ENCODE measurements at places on chromosomes 5 and 9.

DNA sequence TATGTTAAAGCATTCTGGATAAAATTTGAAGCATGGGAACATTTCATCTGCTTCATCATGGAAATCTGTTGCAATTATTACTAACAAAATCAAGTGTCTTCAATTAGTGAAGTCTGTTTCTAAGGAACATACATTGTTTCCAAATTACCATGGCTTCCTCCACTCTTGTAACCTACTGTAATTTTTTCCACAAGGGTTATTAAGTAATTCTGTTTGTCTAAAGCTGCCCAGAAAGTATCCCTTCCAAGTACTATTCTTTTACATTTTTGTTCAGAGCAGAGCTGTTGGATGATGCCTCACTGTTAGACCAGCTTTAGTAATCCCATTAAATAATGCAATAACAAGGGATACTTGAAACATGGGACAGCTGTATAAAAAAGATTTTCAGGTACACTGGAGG lies 483.5 kb upstream of the CD180 start:
- no peak for DNase-seq

GRCh38 chr5:77087484-77088261 lies 588 bp upstream of the ZBED3 start:
- no peak for DNase-seq

DNA sequence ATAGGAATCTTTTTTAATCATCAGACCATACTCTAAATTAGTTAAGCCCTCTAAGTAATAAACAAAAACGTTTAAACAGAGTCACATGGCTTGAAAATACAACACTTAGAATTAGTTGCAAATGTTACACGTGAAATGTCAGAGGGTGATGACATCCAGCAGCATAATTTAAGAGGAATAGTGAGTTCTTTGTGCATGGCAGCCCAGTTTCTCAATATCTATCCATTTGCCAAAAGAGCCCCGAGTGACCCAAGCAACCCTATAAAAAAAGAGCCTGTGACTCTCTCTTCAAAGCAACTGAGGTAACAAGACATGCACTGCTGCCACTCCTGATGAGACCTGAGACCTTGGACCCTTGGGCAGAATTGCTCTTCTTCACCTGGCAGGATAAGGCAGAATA lies 96.9 kb upstream of the RASA1 start:
- DNase-seq: no peak

- no peak for DNase-seq
Measured at GRCh38 chr5:63121471-63121870, 542.9 kb downstream of the LRRC70 start.

- no peak for DNase-seq
Measured at GRCh38 chr9:95088421-95089161, 228.9 kb downstream of the FANCC start.

DNA sequence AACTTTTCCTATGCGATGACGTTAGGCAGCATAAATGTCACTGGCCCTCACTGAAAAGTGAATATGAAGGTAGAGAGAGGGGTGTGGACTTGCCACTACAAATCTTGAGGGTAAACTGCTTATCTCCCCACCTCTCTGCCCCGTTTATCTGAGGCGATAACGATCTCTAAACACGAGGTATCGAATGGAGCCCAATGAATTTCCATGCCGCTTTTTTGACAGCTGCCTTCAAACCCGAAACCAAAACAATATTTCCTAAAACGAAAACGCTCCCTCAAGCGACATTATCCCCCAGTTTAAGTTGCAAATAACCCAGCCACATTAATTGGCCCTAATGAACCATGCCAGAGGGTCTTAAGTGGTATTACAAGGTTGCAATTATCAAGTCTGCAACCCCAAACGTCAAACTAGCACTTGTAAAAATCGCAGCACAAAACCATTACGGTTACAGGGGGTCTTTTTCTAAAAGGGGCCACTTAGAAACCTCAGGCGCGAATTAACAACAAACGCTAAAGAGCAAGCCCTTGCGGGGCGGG lies 1.4 kb downstream of the NR3C1 start:
- peak; percentile 18 for DNase-seq

GRCh38 chr5:135052511-135053145 lies 18.6 kb upstream of the PITX1 start:
- no peak for DNase-seq

GRCh38 chr5:132528021-132528420 lies 15.3 kb downstream of the IL5 start:
- no peak for DNase-seq

- DNase-seq: no peak
Measured at GRCh38 chr5:88830567-88830966, 52.4 kb downstream of the MEF2C start.

GRCh38 chr5:79493596-79494345 lies 20.2 kb downstream of the HOMER1 start:
- DNase-seq: no peak

DNA sequence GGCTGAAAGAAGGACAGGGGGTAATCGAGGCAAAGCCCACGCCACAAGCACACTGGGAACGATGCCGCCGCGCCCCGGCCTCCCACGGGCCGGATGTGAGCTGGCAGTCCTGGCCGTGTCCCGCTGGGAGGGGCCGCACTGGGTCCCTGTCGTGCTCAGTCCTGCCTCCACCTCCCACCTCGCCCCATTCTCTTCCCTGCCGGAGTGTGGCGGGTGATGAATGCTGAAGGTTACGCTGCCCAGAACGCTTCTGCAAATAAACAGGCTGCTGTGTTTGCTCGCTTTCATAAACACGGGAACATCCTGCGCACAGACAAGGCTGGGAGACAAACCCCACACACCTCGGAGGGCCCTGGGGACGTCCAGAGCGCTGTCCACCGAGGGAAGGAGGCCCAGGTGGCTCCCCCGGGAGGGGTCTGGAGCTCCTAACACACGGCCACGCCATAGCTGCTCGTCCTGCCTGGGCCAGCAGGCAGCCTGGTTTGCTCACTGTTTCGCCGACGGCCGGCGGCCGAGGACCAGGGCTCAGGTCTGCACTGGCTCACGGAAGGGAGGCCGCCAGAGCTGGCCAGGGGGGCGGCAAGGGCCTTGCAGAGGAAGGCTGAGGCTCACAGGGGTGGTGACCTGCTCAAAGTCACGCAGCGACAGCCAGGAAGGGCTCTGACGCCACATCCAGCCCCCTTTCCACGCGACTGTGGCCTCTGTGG lies 2.3 kb downstream of the DNLZ start:
- DNase-seq: no peak

DNA sequence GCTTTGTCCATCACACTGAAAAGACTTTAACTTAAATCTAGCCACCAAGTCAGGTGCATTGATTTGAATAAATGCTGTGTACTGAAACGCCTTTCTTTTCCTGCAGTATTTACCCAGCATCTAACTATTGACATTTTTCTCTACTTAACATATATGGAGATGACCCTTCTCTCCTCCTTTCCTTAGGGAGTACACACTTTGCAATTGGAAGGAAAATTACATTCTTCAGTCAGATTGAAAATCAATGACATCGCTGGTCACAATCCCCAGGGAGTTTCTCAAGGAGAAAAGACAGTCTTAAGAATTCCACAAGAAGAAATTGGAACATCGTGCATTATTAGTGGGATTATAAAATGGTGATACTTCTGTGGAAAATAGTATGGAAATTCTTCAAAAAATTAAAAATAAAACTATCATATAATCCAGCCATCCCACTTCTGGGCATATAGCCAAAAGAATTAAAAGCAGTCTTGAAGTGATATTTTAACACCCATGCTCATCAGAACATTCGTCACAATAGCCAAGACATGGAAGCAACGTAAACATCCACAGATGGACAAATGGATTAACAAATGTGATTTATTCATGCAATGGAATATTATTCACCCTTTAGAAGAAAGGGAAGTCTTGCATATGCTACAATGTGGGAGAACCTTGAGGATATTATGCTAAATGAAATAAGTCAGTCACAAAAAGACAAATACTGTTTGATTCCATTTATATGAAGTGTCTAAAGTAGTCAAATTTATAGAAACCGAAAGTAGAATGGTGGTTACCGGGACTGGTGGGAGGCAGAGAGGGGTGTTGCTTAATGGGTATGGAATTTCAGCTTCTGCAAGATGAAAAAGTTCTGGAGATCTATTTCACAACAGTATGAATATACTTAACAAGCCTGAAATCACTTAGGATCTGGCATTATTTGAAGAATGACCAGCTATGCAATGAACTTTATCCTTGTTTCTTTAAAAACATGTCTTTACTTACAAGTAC lies 14.3 kb upstream of the FREM1 start:
- DNase-seq: no peak

DNA sequence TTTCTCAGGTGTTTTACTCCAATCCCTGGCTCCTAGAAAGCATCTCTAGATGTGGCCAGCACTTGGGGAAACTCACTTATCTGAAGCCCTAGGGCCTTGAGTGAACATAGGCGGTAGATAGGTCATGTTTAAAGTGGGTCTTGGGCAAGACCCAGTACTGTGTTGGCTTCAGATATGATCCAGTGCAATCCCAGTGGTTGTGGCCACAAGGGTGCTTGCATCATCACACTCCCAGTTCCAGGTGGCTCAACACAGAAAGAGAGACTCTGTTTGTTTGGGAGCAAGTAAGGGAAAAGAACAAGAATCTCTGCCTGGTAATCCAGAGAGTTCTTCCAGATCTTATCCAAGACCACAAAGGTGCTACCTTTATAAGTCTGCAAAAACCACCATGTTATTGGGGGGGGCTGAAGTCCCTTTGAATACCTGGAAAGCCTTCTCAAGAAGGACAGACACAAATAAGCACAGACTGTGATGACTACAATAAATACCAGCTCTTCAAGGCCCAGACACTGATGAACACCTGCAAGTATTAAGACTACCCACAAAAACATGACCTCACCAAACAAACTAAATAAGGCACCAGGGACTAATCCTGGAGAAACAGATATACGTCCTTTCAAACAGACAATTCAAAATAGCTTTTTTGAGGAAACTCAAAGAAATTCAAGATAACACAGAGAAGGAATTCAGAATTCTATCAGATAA lies 114.7 kb downstream of the LURAP1L start:
- no peak for DNase-seq

DNA sequence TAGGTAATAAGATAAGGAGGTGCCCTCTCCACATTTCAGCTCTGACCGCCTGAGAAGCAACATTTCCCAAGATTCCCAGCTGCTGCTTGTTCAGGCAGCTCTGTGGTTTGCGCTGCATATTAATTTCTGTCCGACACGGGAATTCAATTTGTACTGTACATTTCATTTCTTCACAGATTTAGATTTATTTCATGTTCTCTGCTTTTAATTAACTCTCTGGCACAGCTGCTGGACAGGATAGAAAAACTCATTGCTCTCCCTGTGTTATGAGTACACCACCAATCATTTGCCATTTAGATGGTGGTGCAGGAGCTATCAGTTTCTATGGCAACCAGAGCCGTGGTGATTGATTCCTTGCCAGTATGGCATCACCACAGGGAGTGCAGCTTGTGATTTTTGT lies 558.5 kb downstream of the DMRTA1 start:
- no peak for DNase-seq

- no peak for DNase-seq
Measured at GRCh38 chr5:96747720-96748119, 60.0 kb downstream of the ERAP1 start.

GRCh38 chr5:134997015-134997414 lies 29.3 kb downstream of the CATSPER3 start:
- no peak for DNase-seq

DNA sequence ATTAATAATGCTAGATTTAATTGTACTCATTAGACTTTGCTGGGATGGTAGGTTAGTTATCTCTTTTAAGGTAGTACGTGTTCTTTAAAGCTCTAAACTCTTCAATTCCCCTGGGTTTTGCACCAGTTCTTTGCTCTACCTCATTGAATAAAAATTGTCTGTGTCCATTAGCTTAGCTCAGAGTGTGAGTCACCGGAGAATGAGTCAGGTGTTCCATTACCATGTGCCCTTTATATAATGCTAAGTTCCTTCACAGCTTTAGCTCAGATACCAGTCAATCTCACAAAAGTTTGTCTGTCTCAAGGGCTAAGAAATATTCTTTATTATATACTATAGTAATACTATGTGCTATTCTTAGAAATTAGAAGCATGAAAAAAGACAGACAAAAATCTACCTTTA lies 339.4 kb downstream of the PRELID2 start:
- DNase-seq: no peak

DNA sequence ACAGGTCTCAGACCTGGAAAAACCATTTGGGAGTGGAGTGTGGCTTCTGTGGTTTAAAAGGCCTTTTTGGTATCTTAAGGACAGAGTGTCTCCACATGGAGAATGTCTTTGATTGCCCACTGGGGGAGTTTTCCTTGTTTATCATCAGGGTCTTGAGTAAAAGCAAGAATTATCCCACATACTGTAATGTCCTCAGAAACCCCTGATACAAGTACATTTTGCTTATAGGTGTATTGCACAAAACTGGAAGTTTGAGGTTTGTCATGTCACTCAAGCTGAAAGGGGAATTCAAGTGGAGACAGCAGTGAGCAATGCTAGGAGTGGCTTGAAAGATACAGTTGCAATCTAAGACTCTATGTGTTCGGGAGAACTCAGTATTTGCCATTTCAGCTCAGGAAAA lies 62.7 kb upstream of the GRAMD2B start:
- DNase-seq: no peak

GRCh38 chr5:17430241-17430640 lies 67.8 kb upstream of the TAF11L2 start:
- DNase-seq: no peak

DNA sequence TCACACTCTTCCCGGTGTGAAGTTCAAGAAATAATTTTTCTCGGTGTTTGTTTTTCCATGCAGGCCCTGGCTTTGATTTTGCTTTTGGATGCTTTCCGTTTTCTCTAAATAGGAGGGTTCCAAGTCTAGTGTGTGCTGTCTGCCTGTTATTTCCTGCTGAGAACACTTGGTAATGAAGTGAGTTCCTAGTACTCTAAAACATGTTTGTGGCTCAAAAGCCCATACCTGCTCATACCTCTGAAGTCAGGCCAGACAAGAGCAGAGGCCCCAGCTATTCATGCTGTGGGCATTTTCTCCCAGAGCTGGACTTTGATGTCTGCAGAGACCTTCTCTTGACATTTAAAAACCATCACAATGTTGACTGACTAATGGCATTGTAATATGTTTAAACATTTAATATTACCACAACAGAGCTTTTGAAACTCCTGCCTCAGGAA lies 211.2 kb downstream of the GOLPH3 start:
- no peak for DNase-seq

DNA sequence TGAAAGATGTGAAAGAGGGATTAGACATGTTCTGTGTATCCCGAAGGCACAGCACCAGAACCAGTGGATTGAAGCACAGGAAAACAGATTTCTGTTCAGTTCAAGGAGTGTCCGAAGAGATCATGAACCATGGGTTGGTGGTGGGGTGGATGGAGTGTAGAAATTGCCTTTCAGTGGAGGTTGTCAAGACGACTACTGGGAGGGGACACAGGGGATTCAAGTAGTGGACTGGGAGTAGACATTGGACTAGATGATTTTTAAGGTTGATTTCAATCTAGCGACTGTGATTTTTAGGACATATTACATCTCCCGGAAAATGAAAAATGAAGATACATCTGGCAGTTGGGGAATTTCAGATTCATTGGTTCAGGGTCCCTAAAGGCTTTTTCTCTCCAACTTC lies 35.9 kb upstream of the TNFAIP8 start:
- DNase-seq: no peak

Measured in activated naive CD4-positive, alpha-beta T cell treated with Interleukin-2 at 50 U/mL for 16 hours (primary cell).